Islet precursor cell (in vitro differentiated cells): ENCODE measurements at places on chromosomes 6 and 20.

DNA sequence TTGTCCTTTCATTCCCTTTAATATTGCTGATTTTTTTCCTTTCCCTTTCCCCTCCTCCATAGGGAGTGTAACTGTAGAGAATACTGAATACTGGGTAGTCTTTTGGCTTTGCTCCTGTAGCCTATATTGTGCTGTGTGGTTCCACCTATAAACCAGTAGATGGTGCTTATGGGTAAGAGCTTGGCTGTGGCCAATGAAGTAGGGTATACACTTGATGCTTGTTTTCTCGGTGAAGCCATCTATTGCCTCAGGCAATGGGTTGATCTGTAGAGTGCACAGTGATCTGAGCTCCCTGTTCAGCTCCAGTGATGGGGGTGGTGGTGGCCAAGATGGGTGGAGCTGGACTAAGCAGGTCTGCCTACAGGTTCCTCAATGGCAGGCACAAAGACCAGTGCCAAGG, 203.3 kb upstream of the IMPG1 start:
- DNase-seq, result peak; percentile 60

DNA sequence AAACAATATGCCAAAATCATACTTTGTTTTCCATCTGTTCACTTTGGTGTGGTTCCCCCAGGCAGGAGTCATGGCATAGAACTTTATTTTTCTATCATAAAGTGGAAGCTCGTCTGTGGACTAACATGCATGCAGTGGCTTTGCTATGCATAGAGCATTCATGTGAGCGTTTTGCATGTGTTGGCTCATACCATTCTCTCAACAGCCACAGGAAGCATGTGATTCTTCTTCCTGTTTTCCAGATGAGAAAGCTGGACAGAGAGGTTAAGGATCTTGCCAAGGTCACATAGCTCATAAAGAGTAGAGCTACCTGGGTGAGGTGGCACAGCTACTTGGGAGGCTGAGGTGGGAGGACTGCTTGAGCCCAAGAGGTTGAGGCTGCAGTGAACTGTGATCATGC, 123.4 kb upstream of the HDGFL1 start:
- no peak for DNase-seq

- DNase-seq, result no peak
Measured at GRCh38 chr6:45741437-45742171, 274.1 kb downstream of the CLIC5 start.

GRCh38 chr20:11686820-11687543, 230.7 kb upstream of the BTBD3 start:
- DNase-seq, result no peak

GRCh38 chr6:134379076-134379475, 61.2 kb upstream of the SGK1 start:
- DNase-seq, result peak; percentile 84

GRCh38 chr6:168117942-168118341, 38.9 kb upstream of the FRMD1 start:
- peak; percentile 42 for DNase-seq

DNA sequence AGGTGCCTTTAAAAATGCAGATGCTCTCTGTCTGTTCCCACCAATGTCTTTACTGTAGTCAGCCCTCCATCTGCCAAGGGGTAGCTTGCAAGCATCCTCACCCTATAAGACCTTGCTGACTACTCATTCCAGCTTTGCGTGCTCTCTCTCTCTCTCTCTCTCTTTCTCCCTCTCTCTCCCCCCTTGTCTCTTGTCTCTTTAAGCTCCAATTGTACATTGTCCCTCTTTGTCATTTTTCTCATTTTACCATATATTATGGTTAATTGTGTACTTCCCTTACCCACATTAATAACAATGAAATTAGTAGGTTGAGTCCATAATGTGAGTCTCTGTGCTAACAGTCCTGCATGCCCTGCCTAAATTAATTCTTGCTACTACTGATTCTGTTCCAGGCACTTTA, 350.2 kb upstream of the CDH4 start:
- no peak for DNase-seq

GRCh38 chr20:14666696-14667095, 329.3 kb upstream of the FLRT3 start:
- no peak for DNase-seq

DNA sequence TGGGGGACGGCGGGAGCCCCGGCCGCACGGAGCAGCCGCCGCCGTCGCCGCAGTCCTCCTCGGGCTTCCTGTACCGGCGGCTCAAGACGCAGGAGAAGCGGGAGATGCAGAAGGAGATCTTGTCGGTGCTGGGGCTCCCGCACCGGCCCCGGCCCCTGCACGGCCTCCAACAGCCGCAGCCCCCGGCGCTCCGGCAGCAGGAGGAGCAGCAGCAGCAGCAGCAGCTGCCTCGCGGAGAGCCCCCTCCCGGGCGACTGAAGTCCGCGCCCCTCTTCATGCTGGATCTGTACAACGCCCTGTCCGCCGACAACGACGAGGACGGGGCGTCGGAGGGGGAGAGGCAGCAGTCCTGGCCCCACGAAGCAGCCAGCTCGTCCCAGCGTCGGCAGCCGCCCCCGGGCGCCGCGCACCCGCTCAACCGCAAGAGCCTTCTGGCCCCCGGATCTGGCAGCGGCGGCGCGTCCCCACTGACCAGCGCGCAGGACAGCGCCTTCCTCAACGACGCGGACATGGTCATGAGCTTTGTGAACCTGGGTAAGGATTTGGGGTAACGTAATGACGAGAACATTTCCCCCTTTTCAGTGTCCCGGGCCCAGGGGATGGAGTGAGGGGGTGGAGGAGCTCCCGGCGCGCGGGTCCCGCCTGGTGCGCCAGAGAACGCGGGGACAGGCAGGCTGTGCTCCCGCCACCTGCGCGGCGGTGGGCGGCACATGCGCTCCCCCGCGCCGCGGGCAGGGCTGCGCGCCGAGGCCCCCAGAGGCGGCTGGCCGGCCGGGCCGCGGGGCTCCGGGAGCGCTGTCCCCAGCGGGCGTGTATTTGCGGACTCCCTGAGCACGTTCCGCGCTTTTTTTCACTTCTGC, 1.4 kb downstream of the BMP6 start:
- DNase-seq, result peak; percentile 65

GRCh38 chr6:14476793-14477531, 359.4 kb downstream of the CD83 start:
- DNase-seq, result peak; percentile 77

- peak; percentile 25 for DNase-seq
Measured at GRCh38 chr6:36926708-36927513, 27.6 kb upstream of the PI16 start.

DNA sequence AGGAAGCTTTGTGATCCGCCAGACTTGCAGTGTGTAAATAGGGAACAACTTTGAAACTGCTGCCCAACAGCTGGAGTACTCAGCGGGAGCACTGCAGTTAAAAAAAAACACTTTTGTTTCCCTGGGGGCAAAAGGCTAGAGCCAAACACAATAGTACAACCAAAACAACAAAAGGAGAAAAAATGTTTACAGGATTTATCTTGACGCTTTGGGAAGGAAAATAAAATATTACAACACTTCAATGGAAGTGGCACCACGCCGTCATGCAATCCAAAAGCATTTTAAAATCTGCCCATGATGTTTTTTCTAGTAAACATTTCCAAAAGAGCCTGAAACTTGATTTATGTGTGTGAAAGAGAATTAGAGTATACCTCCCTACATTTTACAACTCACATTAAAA, 26.0 kb downstream of the PTPRK start:
- DNase-seq, result no peak

GRCh38 chr6:157571269-157571668, 190.3 kb downstream of the ZDHHC14 start:
- DNase-seq, result peak; percentile 67

- no peak for DNase-seq
Measured at GRCh38 chr20:37243937-37244571, 17.6 kb downstream of the GHRH start.

DNA sequence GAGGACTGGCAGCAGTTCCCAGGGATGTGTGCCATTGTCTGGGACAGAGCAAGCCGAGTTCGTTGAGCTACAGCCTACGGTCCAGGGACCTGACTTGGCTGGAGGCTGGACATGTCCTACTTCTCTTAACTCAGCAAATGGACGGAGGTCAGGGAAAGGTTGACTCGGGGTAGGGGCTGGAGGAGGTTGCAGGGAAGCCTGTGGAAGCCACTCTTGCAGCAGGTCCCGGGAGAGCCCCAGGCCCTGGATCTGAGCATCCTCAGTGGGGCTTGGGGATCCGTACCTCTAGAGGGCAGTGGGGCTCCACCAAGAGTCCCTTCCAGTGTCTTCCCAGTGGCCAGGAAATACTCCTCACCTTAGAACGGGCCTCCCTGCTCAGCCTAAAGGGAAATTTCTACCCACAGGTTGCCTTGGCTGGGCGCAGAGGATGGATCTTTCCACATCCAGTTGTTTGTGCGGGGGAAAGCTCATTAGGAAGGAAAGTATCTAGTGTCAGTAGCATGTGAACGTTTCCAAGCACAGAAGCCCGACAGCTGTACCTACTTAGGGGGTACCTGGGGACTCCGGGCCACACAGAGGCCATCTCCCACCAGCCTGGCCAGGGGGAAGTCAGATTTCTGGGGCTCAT, 170.2 kb downstream of the NFATC2 start:
- DNase-seq, result peak; percentile 89

DNA sequence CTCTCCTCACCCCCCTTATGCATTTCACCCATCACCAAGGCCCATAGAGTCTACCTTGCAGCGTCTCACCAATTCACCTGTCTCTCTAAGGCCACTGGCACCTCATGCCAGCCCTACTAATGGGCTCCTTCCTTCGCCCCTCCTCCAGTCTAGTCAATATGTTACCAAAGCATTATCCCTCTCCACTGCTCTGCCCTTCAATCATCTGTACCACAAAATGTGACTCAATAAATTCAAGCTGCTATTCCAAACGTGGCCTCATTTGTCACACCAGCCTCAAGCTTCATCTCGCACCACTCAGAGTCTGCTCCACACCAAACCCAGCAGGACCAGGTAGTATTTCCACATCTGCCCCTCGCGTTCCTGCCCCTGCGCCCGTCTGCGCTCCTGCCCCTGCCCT, 21.8 kb upstream of the RPS6KA2 start:
- no peak for DNase-seq

DNA sequence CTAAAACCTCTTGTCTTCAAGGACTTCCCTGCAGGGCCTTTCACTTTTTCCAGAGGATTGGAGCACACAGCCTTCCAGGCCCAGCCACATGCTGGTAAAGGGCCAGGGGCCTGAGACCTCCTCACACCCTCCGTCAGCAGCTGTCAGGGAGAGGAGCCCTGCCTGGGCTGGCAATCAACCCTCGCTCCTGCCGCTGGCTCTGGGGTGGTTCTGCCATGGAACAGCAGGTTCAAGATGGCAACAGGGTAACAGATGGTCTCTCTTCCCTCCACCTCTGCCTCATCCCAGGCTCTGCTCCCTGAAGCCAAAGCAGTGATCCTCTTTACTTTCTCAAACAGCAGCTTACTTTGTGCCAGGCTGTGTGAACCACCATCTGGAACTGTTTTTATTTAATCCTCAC, 23.8 kb downstream of the PCNA start:
- DNase-seq, result no peak

- DNase-seq, result no peak
Measured at GRCh38 chr20:16036331-16036730, 536.9 kb downstream of the KIF16B start.

- DNase-seq, result no peak
Measured at GRCh38 chr6:169194737-169195136, 58.9 kb downstream of the THBS2 start.

DNA sequence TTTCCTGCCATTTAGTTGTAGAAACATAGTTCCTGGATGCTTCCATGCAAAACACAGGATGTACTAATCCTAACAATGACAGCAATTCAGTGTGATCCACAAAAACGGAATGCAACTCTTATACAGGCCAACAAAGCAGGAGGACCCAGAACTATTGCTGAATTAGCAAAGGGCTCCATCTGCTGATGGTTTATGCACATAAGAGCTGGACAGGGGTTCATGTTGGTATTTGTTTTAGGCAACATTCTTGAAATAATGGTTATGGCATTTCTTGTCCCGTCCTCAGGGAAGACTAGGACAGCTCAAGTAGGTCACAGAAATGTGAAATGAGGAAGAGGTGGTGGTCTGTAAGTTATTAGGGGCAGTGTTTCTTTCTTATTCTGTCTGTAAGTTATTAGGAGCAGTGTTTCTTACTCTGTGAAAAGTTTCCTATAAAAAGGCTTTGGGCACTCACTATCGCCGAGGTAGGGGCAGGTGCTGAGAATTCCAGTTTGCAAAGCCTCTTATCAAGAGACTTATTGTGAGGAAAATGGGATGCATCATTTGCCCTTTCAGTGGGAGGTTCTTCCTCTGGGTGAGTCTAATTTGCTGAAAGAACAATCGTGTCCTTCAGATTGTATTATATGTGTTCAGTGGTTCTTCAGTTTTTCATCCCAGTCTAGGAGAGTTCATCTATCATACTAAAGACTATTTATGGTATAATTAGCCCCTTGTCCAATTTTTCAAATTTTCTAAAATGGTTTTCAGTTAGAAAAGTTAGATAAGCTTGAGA, 171.1 kb downstream of the MCHR2 start:
- peak; percentile 64 for DNase-seq

DNA sequence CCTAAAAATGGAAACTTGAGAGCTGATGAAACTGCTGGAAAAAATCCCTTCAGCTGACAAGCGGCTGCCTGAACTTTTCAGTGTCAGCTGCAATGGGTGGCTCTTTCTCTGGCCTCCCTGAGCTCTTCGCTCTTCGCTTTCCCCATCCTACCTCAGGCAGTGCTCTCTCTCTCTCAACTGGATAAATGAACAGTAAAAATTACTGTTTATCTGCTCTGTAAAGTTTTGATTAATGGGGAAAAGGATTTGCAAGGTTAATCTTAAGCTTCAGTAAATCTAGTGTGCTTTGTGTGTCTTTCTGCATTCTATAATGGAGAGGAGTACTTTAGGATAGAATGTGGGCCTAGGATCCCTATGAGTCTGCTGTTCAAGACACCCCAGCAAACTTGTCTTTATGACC, 35.1 kb downstream of the TMEM14A start:
- DNase-seq, result no peak

- DNase-seq, result no peak
Measured at GRCh38 chr6:15263780-15264374, 18.0 kb downstream of the JARID2 start.

DNA sequence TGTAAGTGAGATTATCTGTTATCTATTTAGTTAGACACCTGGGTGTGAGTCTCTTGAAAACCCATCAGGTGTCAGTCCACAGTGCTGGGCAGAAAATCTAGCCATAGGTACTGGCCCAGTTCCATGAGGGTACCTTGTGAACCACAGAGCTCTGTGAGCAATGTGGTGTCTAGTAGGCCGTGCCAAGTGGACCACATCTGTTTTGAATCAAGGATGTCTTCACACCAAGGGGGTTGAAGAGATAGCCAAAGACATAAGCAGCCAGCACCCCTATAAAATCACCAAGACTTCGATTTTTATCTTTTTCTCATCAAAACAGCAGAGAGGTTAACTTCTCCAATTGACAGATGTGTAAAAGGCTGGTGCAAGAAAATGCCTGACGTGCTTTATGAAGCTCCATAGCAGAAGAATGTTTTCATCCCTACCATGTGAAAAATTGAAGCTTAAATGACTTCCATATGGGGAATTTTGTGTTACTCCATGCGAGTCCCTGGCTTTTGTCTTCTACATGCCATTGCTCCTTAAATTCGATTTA, 368.7 kb downstream of the HAO1 start:
- no peak for DNase-seq

DNA sequence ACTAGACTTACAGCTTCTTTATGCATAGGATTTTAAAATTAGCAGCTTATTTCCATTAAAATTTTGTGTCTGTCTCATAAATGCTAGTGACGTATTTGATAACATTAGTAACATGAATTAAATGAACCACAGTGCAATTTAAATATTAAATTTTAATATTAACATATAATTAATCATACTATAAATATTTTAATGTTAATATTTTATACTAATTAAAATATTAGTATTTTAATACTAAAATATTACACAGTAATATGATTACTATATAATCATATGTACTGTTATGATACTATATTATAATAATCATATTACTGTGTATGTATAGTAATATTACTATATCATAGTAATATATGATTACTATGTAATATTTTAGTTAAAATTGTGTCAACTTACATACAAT, 73.7 kb downstream of the CHD6 start:
- DNase-seq, result no peak
